ENCODE measurements at places on chromosomes 4 and X.

GRCh38 chrX:48848847-48849246 lies 13.4 kb upstream of the PCSK1N start:
- no peak for DNase-seq

DNA sequence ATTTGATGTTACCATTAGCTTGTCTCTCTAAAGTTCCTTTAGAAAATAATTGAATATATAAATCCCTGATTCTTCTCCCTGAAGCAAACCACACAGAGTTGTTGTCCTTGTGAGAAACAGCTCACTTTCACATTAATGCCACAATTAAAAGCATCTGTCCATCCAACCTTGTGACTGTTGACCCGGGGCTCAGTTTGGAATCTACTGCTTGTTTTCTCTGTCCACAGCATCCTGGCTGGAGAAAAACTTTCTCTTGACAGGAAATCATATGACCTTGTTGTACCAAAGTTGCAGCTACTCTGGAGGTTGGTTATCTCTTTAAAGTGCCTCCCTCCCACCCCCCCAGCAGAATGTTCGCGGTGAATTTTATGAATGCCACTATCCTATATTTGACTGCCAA lies 3.1 kb downstream of the PRKG2 start:
- no peak for DNase-seq

DNA sequence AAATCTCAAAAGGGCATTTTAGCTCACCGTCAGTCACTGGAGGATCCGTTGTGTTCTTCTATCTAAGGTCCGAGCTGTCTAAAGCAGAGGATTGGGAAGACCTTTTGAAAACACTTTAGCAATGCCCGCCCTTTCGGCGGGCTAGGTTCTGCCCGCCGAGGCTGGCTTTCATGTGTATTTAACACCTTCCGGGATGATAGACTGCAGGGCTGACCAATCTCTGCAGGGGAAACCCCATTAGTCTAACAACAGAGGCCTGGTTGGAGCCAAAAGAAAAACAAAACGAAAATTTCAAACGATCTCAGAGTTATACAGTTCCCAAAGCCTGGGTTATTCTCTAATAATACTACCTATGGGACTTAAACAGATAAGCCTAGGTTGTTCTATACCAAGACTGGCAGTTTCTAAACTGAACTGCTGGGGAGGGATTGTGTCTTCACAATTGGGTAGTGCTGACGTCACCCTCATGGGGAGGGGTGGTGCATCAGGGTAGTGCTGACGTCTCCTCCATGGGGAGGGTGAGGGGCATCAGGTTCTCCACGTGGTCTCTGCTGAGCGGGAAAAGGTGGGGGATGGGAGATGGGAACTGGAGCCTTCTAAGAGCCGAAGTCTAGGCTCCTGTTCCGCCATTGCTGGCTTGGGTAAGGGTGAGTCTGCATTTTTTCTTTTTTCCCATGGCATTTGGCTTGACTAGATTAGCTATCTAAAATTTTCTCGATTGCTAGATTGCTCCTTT lies 14.8 kb upstream of the CUL4B start:
- no peak for DNase-seq

GRCh38 chr4:32744211-32744610 lies 2024.0 kb downstream of the PCDH7 start:
- no peak for DNase-seq

GRCh38 chrX:3990569-3990968 lies 277.1 kb upstream of the PRKX start:
- DNase-seq: no peak

GRCh38 chr4:54614149-54614548 lies 43.6 kb upstream of the KIT start:
- DNase-seq: no peak

GRCh38 chr4:64747919-64748715 lies 338.9 kb upstream of the TECRL start:
- no peak for DNase-seq

- DNase-seq: no peak
These were observed at the start of gene PWWP3B for GRCh38 chrX:106168107-106168506. Gene PWWP3B, plus strand, starts transcription at chrX:106168305. Its CDS starts 37,128 bp downstream, at chrX:106205433.
